ENCODE measurements at places on chromosomes 16 and 17.

- DNase-seq, result no peak
Observed at GRCh38 chr16:73326770-73327470, 279.0 kb upstream of the ZFHX3 start.

DNA sequence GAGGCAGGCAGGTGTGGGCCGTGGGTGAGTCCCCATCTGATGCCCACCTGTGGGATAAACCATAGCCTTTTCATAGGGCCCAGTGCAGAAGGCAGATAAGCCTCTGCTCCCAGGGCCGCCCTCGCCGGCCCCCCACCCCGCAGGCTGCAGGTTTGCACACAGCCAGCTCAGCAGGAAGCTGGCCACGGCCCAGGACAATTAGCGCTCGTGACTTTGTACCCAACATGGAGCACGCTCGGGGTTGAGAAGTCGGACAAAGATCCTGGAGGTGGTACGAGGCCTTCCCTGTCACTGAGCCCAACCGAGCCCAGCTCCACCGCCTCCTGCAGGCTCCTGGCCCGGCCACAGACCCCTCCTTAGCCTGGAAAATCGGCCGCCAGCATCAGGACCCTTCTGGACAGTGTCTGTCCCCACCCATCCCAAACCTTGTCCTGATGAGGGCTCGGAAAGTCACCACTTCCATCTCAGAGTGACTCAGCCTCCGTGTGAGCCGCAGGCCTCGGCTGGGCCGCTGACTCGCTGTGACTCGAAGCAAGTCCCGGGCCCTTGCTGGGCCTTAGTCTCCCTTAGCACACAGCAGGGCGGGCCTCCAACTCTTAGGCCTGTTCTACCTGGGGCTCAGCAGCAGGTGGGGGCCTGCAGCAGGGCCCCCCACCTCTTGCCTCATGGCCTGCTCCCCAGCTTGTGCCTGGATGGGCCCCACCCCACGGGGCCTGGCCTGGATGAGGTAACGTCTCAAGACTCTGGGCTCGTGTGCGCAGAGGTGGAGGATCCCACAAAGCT, 22.7 kb downstream of the FAM83G start:
- peak; percentile 85 for DNase-seq

- DNase-seq, result no peak
Observed at GRCh38 chr17:19590912-19591551, 57.4 kb downstream of the SLC47A1 start.

DNA sequence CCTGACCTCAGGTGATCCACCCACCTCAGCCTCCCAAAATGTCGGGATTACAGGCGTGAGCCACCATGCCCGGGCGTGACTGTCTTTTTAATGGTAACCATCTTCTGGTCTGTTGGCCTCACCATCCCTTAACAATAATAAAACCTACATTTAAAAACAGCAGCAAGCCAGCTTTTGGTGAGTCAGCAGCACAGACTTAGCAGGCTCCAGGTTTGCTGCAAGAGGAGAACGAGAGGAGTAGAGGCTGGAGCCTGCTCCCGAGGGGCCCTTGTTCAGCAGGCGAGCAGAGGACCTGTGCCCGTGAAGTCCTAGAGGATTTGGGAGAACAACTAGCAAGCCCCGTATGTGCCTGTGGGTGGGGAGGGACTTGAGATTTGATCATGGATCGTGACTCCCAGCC, 35.7 kb downstream of the MYH13 start:
- DNase-seq, result no peak

DNA sequence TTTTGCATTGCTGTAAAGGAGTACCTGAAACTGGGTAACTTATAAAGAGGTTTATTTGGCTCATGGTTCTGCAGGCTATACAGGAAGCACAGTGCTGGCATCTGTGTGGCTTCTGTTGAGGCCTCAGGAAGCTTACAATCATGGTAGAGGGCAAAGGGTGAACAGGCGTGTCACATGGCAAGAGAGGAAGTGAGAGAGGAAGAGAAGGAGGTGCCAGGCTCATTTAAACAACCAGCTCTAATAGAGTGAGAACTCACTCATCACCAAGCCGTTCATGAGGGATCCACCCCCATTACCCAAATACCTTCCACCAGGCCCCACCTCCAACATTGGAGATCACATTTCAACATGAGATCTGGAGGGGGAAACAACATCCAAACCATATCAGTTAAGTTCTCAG, 16.4 kb upstream of the CLEC19A start:
- DNase-seq, result no peak

Measured in HTR-8/SVneo (cell line).